ENCODE measurements at places on chromosomes 2 and 18. TPM values are rescaled to one million over a fixed set of nuclear protein-coding genes. Genes with fewer than 3 reads are reported as not detected.

GRCh38 chr2:25481381-25482300 lies 139.9 kb upstream of the DNMT3A start:
- no peak for DNase-seq

GRCh38 chr2:176614049-176614448 lies 344.8 kb downstream of the MTX2 start:
- no peak for DNase-seq

DNA sequence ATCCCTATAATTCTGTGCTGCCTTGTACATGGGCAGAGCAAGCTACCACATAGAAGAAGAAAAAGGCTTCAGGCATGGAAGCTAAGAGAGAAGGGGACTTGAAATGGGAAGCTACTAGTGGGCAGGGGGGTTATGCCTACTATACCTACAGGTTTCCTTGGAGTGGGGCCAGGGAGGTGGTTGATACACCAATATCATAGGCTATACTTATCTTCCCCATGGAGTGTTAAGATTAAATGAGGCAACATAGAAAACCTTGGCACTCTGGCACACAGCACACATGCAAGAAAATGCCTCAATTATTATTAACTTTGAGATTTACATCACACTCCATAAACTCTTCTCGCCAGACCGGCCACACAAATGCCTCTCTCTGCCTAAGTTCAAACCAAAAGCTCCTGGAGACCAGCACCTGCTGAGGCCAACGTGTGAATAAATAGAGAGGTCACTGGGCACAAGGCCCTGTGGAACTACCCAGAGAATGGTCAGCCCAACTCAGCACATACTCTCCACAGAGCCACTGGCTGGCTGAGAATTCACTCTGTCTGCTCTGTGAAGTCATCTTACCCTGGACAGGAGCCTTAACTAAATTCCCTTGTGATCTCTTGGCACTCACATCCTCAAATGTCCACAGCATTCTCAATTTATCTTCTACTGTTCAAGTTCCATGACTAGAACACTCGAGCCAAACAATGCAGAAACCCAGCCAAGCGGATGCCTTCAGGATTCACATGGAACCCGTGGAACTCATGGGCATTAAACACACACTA lies 498.7 kb downstream of the BCL11A start:
- DNase-seq = no peak

DNA sequence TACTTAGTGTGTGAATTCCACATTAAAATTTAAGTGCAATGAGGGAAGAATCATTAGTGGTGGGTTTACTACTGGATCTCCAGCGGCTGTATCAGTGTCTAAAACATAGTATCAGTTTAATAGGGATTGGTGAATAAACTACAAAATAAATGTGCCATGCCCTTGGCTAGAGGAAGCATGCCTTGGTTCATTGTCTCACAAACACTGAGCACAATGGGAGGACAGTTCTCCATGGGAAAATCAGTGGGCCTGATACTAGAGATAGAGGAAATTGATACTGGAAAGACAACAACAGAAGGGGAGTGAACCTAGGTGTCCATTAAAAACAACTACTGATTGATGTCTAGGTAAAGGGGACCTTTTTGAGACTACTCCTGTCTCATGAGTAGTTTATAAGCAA lies 971.6 kb downstream of the SUCLG1 start:
- no peak for DNase-seq

Gene CSRNP3
- total RNA-seq = 29.6 TPM

All from mesothelial cell of epicardium (in vitro differentiated cells).